ENCODE measurements at places on chromosomes 13 and 19.
A peak's percentile ranks its signal among the peaks of the same experiment; 100 is the strongest.

- peak; percentile 8 for DNase-seq
Observed at GRCh38 chr19:39795001-39795400, 16.3 kb downstream of the LEUTX start.

- no peak for DNase-seq
Observed at GRCh38 chr19:3369337-3370213, 3.2 kb downstream of the NFIC start.

DNA sequence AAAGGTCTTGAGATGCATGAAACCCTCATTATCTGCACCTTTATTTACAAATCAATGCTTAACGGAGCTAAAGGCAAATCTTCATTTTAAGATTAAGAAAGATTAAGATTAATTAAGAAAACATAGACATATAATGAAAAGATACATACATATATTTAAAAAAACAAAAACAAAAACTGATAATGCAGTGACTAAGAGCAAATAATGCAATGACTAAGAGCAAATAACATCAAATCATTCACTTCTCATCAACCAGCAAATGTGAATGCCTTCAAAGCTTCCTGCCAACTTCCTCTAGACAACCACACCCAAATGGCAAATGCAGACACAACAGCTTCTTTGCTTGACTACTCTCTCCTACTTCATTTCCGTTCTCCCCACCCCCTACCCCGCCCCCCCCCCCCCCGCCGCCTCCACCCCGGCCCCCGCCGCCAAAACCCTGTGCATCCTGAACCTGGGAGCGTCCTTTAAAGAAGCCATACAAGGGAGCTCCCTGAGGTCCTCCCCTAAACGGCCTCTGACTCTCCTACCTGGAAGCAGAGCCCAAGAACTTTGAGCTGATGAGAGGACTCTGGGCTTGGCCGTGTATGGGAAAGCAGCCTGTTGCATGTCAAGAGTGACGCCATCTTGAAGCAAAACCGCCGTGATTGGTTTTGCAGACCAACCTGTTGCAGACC, 24.5 kb downstream of the TEX101 start:
- no peak for DNase-seq

DNA sequence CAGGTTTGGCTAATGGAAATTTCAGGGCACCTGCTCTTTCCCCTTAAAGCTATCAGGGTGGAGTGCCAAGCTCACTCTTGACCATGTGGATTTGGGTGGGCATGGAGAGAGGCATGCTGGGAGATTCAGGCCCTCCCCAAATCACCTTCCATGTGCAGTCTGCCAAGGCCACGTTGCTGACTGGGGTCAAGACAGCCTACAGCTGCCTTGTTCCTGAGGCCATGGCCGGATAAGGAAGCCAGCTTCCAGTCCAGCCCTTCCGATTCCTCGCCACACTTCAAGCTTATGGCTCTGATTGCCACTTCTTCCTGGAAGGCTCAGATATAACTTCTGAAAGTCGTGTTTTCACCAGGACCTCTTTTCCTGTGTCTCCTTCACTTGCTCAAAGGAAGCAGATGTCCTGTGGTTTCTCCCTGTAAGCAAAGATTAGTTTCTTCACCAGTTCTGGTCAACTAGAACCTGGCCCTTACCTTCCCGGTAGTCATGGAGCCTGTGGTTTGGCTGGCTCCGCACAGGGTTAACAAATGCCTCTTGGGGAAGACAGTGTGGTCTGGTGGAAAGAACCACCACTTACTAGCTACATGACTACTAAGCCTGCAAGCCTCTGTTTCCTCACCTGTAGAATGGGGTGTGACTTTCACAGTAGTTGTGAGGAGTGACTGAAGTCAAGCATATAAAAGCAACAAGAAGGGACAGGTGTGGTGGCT, 16.1 kb upstream of the TPT1 start:
- DNase-seq = no peak

DNA sequence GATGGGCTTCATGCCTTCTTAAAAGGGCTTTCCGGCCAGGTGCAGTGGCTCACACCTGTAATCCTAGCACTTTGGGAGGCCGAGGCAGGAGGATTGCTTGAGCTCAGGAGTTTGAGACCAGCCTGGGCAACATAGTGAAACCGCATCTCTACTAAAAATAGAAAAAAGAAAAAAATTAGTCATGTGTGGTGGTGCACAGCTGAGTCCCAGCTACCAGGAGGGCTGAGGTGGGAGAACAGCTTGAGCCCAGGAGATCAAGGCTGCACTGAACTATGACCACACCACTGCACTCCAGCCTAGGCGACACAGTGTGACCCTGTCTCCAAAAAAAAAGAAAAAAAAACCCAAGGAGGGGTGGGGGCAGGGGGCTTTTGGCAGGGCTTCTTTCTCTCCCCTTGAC, 7.2 kb downstream of the CARS2 start:
- no peak for DNase-seq

DNA sequence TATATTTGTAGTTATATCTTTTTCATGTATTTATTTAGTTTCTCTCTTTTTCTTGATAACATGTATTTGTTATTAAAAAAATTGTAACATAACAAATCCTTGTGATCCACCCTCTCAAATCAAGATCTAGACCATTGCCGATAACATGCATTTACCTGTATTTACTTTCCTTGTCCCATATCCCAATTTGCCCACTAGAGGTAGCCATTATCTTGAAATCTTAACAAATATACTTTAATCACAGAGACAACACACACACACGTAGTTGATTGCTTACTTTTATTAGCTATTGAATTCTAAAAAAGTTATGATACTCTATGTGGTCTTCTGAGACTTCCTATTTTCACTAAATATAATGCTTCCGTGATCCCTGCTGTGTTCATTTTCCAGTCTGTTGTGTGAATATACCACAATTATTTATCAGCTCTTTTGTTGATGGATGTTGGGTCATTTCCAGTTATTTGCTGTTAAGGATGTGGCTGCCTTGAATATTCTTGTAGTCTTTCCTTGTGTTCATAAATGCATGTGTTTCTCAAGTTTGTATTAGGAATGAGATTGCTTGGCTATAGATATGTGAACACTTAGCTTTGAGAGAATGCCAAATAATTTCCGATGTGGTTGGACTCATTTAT, 31.3 kb upstream of the ZMYM2 start:
- no peak for DNase-seq

- no peak for DNase-seq
Observed at GRCh38 chr19:30118221-30118620, 176.2 kb downstream of the URI1 start.

GRCh38 chr13:111577956-111578605, 257.6 kb downstream of the TEX29 start:
- no peak for DNase-seq

GRCh38 chr13:66180836-66181235, 1049.3 kb downstream of the PCDH9 start:
- DNase-seq = no peak

GRCh38 chr19:38839816-38840582, 8.4 kb upstream of the ECH1 start:
- no peak for DNase-seq

- DNase-seq = no peak
Observed at GRCh38 chr13:107250628-107251027, 682.7 kb upstream of the ARGLU1 start.

- no peak for DNase-seq
Observed at GRCh38 chr19:13347367-13347766, 158.9 kb downstream of the CACNA1A start.

- DNase-seq = no peak
Observed at GRCh38 chr13:81988567-81988966, 1647.6 kb upstream of the SPRY2 start.

DNA sequence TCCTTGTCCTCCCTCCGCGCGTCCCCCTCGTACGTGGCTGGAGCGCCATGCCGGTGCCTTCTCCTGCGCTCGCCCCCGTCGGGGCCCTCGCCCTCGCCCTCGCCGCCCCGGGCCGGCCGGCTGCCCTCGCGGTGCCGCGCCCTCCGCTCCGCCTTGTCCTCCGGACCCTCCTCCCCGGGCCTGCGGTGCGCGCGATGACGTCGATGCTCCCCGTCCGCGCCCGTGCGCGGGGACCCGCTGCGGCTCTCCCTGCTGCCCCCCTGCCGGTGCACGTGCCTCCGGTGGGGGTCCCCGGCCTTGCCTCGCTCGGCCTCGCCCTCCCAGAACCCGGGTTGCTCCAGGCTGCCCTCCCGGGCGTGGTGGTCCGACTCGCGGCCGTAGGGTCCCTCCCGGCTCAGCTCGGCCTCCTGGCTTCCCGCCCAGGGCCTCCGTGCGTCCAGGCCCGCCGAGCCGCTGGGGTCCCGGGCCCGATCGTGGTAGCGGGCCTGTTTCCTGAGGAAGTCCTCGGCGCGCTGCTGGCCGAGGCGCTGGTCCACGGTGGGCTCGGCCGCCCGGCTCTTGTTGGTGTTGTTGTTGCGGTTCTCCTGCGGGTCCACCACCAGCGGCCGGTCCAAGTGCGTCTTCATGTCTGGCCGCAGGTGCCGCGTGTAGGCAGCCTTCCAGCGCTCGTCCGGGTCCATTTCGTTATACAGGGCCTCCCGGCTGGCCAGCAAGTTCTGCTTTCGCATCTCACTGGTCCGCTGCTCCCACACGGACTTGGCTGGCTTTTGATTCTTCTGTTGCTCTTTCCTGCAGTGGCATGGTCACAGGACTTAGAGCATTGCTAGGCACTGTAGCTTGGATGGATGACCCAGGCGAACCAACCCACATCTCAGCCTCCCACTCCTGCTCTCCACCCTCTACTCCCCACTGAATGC, 148.6 kb downstream of the IER2 start:
- no peak for DNase-seq

- no peak for DNase-seq
Observed at GRCh38 chr19:19269952-19270694, 3.0 kb downstream of the TM6SF2 start.

DNA sequence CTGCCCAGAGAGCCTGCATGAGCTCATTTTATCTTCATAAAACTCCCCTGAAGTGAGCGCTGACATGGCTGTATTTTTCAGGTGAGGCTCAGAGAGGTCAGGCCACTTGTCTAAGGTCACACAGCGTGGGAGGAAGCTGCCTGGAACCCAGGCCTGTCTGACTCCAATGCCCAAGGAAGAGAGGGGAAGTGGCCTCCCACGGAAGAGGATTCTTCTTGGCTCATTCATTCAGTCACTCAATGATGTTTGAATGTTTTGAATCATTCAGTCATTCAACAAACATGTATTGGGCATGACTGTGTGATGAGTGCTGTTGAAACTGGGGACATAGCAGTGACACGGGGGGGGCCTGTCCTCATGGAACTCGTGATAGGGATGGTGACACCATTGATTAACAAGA, 12.0 kb downstream of the ACTL9 start:
- DNase-seq = no peak

- DNase-seq = no peak
Observed at GRCh38 chr19:495402-496111, 729 bp upstream of the MADCAM1 start.

- no peak for DNase-seq
Observed at GRCh38 chr13:44747179-44747578, 171.0 kb upstream of the TSC22D1 start.

DNA sequence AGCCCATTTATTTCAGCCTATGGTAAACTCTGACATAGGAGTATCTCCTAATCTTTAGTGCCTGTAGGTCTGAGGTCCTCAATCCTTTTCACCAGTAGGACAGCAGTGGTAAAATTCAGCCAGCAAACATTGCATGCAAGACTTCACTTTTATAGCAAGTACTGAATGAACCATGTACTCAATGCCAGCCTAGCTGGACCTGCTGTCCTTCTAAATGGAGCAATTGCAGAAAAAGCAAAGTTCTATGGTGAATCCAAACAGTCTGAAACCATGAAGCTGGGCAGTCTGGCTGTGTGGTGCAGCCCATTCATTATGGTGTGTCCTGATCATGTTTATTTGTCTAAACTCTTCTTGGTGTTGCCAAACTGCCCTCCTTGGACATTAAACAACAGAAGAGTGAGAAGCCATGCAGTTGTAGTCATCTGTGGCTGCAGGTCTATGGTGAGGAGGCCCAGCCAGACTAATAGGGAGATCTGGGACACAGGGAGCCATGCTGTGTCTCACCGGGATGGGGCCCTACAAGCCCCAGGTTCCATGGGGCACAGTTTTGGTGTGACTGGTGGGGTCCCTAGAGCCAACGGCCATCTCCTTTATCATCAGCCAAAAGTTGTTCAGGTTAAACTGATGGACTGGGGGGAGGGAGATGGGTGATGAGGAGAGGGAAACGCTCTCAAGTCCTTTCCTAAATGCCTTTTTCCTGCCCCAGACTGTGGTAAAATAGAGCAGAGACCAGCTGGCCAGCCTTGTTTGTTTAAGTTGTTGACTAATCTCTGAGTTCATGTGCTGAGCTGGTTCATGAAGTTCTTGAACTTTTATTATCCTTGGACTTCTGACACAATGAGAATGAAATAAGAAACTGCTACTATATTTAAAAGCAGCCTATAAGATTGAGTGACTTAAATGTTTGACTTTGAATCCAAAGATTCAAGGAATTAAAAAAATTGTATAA, 20.6 kb upstream of the TNFSF11 start:
- no peak for DNase-seq

GRCh38 chr13:26011996-26012821, 39.6 kb downstream of the SHISA2 start:
- no peak for DNase-seq

- no peak for DNase-seq
Observed at GRCh38 chr19:22422211-22422610, at the start of gene ZNF98. Gene ZNF98 (minus strand): TSS chr19:22422346. CDS start chr19:22422224, 122 bp downstream.

DNA sequence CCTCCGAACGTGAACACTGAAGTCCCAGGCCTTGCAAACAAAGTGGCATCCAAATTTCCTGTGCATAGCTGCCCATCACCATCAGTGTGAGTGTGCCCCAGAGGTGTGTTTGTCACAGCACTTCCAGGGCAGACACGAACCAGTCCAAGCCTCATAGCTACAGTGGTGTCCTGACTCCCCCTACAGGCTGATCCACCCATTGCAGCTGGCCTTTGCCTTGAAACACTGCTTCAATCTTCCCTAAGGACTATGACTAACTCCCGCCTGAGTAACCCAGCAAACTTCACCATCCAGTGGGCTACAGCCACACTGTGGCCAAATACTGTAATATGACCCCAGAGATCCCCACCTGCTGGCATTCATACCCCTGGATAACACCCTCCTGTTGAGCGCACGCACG, 3.9 kb downstream of the ZNF266 start:
- DNase-seq = peak; percentile 37

DNA sequence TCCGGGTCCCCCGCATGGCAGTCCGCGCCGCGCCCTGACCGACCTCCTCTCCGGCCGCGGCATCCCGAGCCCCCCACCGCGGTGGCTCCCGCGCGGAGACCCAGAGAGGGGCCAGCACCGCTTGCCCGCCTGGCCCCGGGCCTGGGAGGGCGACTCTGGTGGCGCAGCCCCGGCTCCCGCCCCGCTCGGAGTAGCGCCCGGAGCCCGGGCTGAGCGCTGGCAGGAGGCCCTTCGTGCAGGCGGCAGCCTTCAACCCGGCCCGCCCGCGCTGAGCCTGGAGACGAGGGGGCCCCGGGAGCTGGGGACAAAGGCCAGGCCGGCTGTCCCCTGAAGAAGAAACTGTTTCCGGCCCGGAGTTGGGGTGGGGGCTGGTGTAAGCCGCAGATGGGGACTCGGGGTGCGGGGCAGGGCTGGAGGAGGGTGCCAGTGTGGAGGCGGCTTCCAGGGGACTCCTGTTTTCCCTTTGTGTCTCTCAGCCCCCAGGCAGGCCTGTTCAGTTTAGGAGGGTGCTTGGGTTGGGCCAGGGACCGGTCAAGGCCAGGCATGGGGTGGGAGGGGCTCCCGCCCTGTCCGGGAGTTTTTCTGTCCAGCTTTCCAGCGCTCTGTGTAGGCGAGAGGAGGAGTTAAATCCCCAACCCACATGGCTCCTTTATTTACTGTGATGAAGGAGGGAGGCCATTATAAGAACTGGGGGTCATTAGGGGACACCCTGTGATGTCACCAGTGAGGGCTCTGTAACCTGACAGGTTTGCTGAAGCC, 935 bp downstream of the LRP3 start:
- no peak for DNase-seq

Measured in NK-92 treated with Interleukin-12 subunit alpha and Interleukin-12 subunit beta, amount 100 ng/mL, for 24 hours (cell line).